ENCODE measurements at places on chromosomes 11 and 22.

DNA sequence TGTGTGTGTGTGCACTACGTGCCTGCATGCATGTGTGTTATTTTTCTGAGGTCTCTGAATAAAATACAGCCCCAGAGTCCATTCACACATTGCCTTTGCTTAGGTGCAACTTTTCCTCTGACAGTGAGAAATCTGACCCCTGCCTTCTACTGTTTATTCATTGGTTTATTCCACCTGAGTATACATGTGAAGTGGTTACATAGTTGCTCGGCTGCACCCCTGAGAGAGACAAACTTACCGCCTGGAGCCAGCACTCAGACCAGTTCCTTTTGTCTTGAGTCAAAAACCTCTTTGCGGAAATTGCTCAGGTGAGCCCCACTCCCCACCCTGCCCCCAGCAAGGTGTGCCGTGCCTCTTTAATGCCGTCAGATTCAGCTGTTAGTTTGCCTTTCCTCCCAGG, 363.6 kb downstream of the BRD1 start:
- peak; percentile 48 for DNase-seq

DNA sequence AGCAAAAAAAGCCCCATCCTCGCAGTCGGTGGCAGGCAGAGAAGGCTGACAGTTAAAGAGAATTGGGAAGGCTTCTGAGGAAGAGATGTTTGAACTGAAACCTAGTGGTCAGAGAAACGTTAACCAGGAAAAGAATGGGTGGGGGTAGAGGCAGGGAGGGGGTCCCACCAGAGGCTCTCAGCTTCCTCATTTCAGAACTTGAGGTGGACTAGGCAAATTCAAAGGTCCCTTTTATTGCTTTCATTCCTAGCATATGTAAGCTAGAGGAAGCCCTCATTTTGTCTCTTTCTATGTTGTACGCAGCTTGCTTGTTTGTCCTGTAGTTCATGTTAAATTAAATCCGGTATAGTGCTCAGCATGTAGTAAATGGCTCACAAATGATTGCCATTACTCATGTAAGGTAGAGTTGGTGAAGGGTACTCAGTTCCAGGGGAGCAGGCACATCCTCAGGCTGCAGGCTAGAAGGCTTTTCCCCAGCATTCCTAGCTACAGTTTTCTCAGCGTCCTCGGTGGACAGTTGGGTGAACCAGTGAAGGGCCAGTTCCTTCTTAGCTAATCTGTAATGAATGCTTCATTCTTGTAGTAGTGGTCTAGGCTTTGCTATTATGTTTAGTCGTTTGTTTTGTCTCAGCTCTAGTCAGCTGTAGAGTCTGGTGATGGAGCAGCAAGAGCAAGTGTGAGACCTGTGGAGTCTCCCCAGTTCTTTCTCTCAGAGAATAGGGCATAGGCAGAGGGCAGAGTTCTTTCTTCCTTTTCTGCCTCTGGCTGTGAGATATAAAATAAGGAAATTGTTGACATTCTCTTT, 58.6 kb downstream of the UVRAG start:
- no peak for DNase-seq

- DNase-seq = no peak
Measured at GRCh38 chr11:126485021-126485792, 129.7 kb downstream of the ST3GAL4 start.

GRCh38 chr22:33510429-33510904, 409.8 kb downstream of the LARGE1 start:
- no peak for DNase-seq

DNA sequence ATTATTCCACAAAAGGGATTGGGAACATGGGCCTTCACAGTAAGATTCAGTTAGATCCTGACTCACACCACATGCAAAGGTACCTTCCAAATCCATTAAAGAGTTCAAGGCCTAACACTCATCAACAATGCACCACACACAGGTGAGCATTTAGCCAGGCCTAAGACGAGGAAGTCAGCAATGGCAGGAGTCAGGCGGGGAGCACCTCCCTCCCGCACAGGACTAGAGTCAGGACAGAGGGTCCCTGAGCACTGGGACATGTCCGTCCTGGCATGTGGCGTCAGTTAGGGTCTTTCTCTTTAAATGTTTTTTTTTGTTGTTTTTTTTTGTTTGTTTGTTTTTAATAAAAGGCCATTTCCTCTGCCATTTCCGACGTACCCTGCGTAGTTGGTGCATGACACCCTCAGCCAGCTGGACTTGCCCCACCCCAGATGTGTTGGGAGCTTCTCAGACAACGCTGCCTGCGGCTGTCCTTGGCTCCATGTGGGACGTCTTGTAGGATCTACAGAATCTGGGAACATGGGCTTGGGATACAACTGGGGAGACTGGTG, 1458.6 kb downstream of the BRD1 start:
- DNase-seq = no peak

- no peak for DNase-seq
Measured at GRCh38 chr11:11968511-11969280, 39.7 kb downstream of the DKK3 start.

DNA sequence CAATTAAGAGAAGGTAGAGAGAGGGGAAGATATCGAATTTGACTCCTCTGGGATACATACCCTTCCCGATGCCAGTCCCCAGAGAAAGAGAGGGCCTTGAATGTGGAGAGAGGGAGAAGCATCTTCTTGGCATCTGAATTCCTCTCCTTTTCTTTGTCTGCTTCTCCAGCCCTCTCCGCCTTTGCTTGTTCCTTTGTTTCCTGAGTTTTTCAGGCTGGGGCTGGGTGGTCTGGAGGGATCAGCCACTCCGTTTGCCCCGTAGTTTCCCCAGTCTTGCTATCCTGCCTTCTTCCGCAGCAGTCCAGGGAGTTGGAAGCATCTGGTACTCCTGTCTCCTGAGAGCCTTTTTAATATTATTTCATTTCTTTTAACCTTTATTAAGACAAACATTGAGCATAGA, 107.1 kb upstream of the CADM1 start:
- DNase-seq = no peak

DNA sequence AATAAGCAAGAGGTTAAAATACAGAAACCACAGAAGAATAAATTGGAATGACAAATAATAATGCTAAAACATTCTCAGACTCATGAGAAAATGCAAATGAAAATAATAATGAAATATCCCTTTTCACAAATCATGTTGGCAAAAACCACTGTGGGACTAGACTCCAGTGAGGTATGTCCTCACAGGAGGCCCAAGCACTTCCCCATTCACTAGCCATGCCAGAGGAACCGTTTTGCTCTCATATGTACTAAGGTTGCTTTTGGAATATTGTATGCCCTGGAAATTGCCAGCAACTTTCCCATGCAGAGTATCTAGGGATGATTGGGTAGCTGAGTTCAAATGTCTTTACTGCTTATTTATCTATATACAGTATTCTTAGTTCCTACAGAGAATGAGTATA, 106.2 kb upstream of the CHORDC1 start:
- no peak for DNase-seq

DNA sequence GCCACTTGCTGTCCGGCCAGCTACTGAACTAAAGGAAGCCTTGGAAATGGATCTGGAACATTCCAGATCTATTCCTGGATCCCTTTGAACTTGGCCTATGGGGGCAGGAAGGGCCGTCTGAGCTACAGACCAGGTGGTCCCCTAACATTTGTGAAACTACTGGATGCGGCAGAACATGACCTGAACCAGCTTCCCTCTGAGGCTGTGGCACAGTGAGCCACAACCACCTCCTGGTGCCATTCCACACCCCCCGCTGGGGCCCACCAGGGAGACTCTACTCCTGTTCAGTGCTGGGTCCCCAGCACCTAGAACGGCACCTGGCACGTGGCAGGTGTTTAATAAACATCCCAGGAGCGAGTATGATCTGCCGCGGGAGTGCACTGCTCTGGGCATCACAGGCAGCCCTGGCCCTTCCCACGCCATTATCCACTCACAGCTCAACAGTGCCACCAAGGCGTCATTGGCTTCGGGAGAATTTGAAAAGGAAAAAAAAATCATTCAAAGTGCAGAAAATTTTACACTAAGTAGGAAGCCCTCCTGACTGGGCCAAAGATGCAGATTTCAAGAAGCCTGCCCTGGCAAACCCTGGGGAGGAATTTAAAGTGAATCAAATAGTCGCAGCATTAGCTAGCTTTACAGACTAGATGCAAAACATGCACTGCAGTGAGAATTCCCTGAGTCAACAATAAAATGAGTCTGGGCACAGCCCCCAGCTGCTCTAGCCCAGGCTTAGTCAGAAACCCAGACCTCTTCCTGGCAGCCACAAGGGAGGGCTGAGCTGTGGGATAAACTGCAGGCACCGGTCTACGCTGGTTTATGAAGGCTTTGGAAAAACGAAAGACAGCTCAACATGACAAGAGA, 14.3 kb upstream of the EFCAB6 start:
- DNase-seq = no peak

- no peak for DNase-seq
Measured at GRCh38 chr22:28146401-28147314, 227.6 kb upstream of the PITPNB start.

GRCh38 chr11:57597916-57598830, 688 bp downstream of the SERPING1 start:
- DNase-seq = no peak

Data from NCI-H510A (cell line).